ENCODE measurements at places on chromosomes 3 and 15. TPM values are rescaled to one million over a fixed set of nuclear protein-coding genes. Genes with fewer than 3 reads are reported as not detected.

Gene KCNH8
- not detected for polyA plus RNA-seq

Gene CLSTN2
- 0.25 TPM for polyA plus RNA-seq

Gene PARP15
- polyA plus RNA-seq = 0.28 TPM

Gene CFAP161
- not detected for polyA plus RNA-seq

Gene ITIH3
- 75.1 TPM for polyA plus RNA-seq

Gene ACVR2B
- polyA plus RNA-seq = 0.38 TPM

Gene TEX9
- 5.4 TPM for polyA plus RNA-seq

Gene SLC35G2
- 2.3 TPM for polyA plus RNA-seq

Gene DUOX2
- 0.03 TPM for polyA plus RNA-seq

Gene PLA1A
- polyA plus RNA-seq = 4.0 TPM

Gene MME
- 18.4 TPM for polyA plus RNA-seq

Gene SYNPR
- polyA plus RNA-seq = not detected

Gene ATP2B2
- not detected for polyA plus RNA-seq

Gene NDN
- polyA plus RNA-seq = 47.8 TPM

Gene USP8
- 23.7 TPM for polyA plus RNA-seq

Gene TMOD2
- 5.8 TPM for polyA plus RNA-seq

Gene SHC4
- polyA plus RNA-seq = 4.4 TPM

Gene FAIM
- polyA plus RNA-seq = 32.2 TPM

Gene LYZL4
- not detected for polyA plus RNA-seq

Gene ACOX2
- 68.7 TPM for polyA plus RNA-seq

Gene UCN2
- polyA plus RNA-seq = not detected

Gene CDCP1
- 0.33 TPM for polyA plus RNA-seq

Gene ANKUB1
- polyA plus RNA-seq = not detected
